Hematopoietic multipotent progenitor cell treated with erythropoietin and hydrocortisone succinate and interleukin-3 and kit ligand, for 8 days (in vitro differentiated cells): ENCODE measurements at places on chromosomes 16 and 17.

- DNase-seq: no peak
Observed at GRCh38 chr16:82824408-82824807, 197.6 kb downstream of the CDH13 start.

DNA sequence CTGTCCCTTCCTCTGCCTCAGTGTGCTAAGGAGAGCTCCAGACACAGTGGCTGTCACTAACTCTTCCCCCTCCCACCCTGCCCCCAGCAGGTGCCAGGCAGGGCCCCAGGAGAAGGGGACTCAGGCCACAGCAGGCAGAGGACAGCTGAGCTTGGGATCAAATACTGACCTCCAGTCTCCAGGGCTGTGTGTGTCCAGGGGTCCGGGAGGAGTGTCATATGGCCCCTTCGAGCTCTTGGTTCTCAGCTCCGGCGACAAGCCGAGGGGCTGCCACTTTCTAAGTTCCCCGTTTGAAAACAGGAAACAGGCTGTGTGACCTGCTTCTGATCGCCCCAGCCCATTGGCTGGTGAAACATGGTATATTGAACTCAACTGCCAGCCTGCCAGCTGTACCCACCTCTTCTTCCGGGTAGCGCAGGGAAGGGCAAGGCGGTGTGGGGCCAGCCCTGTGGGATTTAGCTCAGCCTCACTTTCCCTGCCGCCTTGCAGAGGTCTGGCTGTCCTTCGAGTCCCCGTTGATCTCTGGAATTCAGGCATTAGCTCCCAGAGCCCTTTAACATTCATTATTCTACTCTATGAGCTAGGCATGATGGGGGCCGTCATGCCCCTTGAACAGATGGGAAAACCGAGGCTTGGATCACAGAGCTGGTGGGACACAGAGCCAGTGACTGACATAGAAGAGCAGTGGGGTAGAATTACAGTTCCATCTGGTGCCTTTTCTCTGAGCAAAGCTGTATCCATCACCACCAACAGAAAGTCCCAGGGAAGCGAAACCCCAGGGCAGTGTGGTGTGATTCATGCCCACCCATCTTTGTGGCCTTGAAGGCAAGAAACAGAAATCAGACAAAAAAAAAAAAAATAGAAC is at the start of gene SNX20:
SNX20 (minus strand) TSS at position 292 of the 865 bp plus-strand sequence. CDS start 3,786 bp downstream, outside the sequence.
- DNase-seq: peak; percentile 75

DNA sequence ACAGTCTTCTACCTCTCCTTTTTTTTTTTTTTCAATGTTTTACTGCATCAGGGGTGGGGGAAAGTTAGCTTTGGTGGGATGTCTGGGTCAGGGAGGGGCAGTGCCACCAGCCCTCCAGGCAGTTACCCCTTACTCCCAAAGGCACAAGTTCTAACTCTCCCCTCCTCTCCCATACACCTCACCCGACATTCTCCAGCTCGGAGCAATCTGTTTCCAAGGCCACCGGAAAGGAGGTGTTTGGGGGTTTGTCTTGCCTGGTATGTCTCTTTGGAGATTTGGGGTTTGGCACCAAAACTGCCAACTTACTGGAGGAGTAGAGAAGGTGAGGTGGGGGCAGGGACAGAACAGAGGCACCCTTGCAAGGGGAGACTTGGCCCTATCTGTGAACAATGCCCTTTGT is 4.7 kb downstream of the DLX3 start:
- no peak for DNase-seq

GRCh38 chr16:69363281-69363717 is 11.7 kb upstream of the TMED6 start:
- DNase-seq: no peak

DNA sequence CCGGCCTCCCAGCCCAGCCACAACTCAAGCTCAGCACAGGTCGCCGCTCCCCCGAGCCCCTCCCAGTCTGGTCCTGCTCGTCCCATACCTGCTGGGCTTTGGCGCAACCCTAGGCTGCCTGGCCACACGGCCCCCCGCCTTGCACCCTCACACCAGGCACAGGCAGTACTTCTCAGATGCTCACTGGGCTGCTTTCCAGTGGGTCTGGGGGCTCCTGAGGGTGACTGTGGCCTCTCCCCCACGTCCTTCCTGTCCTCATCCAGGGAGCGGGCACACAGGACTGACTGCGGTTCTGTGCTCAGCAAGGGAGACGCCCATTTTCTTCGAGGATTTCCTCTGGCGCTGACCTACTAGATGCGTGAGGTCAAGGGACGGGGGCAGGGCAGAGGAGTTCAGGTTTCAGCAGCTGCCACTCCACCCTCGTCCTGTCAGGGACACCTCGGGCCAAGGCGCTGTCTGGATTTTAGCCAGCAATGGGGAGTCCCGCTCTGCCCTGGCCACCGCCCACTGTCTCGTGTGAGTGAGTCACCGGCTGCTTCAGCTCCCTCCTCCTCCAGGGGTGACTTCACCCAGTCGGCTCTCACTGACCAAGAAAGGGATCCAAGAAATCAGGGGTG is 115.8 kb downstream of the NPIPB11 start:
- peak; percentile 97 for DNase-seq

DNA sequence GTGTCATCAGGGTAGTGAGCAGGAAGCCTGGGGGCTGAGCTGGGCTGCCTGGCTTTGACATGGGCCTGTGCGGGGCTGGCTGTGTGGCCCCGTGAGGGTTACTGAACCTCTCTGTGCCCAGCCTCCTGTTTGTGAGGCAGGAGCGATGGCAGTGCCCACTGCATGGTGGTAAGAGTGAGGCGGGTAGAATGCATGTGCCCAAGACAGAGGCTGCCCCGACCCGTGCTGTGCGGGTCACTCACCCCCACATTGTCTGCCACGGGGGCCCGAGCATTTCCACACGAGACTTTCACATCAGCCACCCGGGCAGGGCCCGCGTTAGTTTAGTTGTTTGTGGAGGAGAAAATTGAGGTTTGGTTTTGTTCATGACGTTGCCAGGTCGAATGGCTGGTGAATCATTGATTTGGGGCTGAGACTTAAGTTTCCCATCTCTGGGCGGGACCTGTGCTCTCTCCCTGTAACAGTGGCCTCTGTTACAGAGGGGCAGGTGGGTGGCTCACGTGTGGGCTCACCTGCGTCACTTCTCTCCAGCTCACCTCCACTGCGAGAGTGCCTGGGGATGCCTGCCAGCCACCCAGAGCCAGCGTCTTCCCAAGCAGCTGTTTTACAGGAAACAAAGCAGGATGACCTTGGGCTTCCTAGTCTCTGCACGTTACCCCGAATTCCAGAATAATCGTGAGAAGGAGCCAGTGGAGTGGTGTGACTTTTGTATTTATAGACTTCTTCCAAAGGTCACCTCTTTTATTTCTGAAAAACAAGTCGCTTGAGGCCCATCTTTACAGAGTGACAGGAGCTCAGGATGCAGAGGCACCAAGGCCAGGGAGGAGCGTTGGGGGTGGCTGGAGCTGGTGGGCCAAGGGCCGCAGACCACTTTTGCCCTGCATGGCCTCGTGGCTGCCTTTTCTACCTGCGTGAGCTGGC is 150.6 kb downstream of the RPTOR start:
- DNase-seq: no peak

GRCh38 chr17:82076018-82076784 is 10.6 kb upstream of the DUS1L start:
- DNase-seq: peak; percentile 34

DNA sequence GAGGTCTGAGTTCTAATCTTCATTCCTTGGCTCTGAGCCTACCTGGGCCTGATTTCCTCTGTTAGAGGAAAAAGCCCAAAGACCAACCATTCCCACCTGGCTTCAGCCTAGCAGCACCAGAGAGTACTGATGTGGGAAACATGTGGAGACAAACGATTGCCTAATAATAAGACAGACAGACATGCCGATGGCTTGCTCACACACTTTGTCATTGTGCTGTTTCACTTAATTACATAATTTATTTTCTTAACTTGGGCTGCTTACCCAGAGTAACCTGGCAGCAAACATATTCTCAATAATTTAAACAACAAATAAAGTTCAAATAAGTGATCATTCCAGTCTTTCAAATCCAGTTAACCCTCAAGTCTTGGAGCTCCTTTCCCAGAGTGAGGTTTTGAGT is 83.4 kb downstream of the MAF start:
- DNase-seq: no peak

DNA sequence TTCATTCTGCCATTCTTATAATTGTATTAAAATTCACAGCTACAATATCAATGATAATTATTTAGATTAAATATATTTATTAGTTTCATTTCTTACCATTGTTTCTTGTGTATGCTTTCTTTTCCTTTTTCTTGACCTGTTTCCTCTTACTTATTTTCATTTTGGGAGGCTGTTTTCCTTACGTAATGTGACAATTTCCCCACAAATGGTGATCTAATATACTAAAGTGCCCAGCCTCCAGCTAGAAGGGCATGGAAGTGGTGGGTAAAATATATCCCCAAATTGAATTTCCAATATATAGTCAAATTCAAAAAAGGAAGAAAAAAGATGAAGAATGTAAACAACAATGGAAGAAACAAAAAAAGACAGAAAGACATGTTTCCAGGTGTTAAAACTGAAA is 1.5 kb upstream of the ABCA6 start:
- DNase-seq: no peak

DNA sequence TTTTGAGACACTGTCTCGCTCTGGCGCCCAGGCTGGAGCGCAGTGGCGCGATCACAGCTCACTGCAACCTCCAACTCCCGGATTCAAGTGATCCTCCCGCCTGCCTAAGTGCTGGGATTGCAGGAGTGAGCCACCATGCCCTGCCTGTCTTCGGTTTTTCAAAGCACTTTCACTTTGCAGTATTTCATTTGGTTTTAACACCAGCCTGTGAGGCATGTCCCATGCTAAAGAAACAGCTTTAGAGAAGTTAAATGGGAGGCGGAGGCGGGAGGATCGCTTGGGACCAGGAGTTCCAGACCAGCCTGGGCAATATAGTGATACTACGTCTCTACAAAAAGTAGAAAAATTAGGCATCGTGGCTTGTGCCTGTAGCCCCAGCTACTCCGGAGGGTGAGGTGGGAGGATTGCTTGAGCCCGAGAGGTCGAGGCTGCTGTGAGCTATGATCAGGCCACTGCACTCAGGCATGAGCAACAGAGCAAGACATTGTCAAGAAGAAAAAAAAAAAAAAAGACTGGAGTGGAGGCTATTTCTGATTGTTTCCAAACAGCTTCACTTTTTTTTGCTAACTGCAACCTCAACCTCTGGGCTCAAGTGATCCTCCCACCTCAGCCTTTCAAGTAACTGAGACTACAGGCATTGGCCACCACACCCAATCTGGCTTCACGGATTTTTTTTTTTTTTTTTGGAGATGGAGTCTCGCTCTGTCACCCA is 1.3 kb downstream of the METTL23 start:
- DNase-seq: peak; percentile 48

GRCh38 chr16:74756203-74756602 is 18.4 kb downstream of the FA2H start:
- DNase-seq: peak; percentile 31

DNA sequence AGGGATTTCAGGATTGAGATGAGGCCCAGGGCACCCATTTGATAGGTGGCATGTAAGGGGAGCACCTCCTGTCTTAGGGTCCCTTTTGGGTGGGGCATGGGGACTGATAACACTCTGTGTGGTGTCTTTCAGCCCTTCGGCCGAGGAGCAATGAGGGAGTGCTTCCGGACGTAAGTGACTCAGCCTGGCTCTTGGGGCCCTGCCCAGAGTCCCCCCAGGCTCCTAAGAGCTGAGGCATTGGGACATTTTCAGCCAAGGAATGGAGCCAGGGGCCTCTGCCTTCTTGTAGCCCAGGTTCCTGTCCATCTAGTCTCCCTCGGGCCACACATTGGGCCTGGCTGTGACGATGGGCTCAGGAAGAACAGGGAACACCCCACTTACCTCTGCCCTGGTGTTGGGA is 44.4 kb downstream of the EEF2K start:
- DNase-seq: peak; percentile 25

DNA sequence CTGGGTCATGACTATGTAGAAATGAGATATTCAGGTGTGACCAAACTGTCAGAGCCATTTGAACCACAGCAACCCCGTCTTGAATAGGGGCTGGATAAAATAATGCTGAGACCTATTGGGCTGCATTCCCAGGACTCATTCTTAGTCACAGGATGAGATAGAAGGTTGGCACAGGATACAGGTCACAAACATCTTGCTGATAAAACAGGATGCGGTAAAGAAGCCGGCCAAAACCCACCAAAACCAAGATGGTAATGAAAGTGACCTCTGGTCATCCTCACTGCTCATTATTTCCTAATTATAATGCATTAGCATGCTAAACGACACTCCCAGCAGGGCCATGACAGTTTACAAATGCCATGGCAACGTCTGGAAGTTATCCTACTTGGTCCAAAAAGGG is 545.5 kb downstream of the TMEM114 start:
- no peak for DNase-seq

- DNase-seq: no peak
Observed at GRCh38 chr17:13073018-13073417, 55.2 kb upstream of the ELAC2 start.

DNA sequence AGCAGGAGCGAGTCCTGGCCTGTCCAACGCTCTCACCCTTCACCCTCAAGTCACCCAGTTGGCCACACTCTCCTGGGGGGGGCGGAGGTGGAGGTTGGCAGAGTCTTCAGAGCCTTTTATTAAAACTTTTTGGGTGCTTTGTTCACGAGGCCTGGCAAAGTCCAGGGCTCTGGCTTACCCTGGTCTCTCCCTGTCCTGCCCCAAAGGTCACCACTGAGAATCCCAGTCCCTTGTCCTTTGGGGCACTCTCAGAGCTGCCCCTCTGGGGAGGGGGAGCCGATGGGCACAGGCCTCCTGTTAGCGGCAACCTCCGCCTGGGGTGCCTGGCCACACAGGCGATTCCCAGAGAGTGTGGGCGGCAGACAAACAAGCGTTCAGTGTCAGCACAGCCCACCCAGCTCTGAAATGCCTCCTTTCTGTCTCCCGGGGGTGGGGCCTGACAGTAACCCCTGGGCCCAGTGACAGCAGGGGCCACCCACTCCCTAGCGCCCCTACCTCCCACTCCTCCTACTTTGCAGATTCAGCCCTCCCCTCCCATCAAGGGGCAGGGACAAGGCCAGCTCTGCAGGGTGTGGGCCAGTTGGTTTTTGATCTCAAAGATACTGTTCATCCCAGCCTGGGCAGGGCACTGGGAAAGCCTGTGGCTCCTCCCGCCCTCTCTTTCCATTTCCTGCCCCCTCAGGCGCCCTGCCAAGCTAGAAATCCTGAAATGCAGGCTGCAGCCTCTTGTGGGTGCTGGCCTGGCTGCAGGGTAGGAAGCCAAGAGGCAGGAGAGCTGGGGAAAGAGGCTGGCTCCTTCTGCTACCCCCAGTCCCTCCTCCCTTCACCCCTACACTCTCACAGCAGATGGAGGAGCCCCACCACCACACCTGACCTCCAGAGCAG is 36.6 kb upstream of the EMP2 start:
- peak; percentile 68 for DNase-seq

GRCh38 chr17:62653002-62653825 is 25.7 kb downstream of the MRC2 start:
- DNase-seq: peak; percentile 44

- DNase-seq: no peak
Observed at GRCh38 chr16:48075398-48075797, 80.4 kb downstream of the ABCC12 start.

DNA sequence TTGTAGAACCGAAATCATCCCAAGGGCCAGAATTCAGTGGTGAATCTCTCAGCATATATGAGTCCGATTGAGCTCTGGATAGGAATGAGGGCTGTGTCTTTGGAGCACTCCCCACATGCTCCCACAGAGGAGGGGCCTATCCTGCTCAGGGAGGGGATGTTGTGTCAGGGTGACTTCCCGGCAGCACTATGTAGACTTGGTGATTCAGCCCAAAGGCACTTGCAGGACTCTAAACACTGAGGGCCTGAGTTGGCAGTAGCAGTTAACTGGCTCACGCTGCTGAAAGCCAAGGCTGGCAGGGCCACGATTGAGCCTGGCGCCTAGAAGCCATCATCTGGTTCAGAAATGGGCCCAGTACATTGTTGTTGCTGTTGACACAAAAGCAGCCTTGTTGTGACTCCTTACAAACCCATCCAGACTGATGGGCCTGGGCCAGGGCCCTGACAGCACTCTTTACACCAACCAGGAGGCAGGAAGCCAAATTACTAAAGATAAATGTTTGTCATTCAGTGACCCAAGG is 31.9 kb downstream of the NMT1 start:
- DNase-seq: no peak
